ENCODE measurements at places on chromosomes 2 and 18.

- DNase-seq, result no peak
Measured at GRCh38 chr2:166921261-166921896, 33.1 kb downstream of the XIRP2 start.

GRCh38 chr2:3409627-3410170 is 30.2 kb downstream of the TRAPPC12 start:
- no peak for DNase-seq

GRCh38 chr2:219512524-219513216 is 1.6 kb upstream of the ASIC4 start:
- no peak for DNase-seq

DNA sequence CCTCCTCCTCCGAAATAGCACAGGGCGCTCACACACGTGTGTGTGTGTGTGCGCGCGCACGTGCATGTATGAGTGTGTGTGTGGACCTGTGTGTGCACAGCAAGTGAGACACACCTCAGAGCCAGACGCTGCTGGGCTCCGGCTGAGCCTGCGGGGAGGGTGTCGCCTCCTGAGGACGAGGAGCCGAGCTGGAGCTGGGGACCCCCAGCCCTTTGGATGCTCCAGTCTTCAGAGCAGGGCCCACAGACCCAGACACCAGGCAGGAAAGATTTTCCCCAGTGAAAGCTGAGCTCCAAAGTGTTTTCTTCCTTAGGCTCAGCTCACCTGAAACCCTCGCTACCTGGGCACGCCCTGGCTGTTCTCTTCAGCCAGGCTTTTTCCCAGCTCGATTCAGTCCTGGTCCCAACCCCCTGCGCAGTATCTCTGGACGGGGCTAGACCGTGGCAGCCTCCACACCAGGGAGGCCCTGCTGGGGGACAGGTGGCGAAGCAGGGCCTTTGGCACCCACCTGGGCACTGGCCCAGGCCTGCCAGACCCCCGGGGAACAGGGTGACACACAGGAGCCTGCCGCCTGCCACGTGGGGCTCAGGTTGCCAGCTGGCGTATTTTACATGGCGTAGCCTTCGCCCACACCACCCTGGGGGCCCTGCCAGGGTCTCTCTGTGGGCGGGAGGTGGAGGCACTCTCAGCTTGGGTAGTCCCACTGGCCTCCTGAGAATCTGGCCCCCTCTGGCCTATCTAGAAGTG is 36.2 kb downstream of the PDIA6 start:
- DNase-seq, result no peak

- no peak for DNase-seq
Measured at GRCh38 chr2:21331625-21332370, 208.0 kb downstream of the TDRD15 start.

DNA sequence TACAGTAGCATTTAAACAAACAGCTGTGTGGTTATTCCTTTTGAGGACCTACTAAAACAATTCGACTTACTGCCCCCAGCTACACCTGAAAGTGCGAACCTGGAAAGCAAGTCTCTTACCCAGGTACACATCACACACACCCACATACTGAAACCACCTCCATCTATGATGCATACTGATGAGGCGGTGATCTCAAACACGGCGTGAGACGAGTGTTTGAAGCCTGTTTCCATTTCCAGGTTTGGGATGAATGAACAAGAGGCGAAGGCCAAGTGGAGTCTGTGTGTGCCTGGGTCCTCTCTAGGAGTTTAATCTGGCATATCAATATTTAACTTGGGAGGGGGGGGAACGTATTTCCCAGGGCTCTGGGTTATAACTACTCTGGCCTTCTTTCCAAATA is 1.6 kb downstream of the TMEM185B start:
- DNase-seq, result peak; percentile 12

DNA sequence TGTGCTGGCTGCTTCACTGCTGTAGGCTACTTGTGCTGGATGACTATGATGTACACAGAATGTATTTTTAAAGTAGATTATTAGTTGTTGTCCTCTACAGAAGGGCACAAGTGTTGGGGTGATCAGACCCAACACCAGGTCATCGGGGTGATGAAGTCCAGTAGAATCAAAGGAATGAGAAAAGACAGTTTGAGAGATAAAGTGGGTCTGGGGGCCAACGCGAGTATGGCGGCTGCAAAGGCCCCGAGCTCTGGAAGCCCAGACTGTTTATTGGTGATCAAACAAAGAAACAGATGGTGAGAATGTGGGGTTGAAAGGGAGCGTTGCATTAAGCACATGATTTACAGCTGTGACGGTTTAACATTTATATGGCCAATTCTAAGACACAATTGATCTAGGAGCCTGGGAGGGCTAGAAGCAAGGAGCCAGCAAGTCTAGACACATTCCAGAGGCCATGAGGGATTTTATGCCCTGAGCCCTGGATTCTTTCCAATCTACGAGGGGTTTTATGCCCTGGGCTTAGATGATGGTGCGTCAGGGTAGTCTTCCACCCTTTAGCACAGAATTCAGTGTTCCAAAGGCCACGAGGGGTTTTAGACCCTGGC is 153.5 kb downstream of the AGPS start:
- DNase-seq, result no peak

GRCh38 chr2:6919901-6920742 is 2.9 kb downstream of the RNF144A start:
- no peak for DNase-seq

GRCh38 chr2:232539298-232540231 is at the start of gene CHRNG:
Gene CHRNG, plus strand, starts transcription at chr2:232539692. Its CDS starts 56 bp downstream, at chr2:232539748.
- no peak for DNase-seq

DNA sequence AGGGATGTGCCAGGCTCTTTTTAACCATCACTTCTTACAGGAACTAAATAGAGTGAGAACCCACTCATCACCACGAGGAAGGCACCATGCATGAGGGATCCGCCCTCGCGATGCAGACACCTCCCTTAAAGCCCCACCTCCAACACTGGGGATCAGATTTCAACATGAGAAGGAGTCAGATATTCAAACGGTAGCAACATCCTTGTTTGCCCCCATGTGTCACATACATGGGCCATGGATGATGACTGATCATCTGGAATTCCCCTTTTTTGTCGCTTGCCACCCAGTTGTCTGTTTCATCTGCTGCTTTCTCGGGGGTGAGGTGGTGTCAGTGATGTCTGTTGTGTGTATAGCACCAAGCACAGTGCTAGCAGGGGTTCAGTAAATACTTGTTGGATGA is 57.9 kb downstream of the NCK2 start:
- DNase-seq, result peak; percentile 62

DNA sequence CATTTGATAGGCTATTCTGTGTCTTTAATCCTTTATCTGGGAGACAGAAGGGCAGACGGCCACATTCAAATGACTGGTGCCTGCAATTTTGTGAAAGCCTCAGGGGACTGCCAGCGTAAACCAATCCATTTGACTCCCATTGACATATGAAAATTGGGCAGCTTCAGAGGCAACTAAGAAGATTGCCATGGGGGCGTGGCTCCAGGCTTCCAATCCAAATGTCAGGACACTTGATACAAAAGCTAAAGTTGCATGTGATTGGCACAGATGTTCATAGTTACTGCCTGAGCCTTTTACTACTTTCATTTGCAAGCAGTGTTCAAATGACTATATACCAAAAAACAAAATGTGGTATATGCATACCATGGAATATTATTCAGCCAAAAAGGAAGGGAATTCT is 42.0 kb downstream of the SPC25 start:
- no peak for DNase-seq

- no peak for DNase-seq
Measured at GRCh38 chr2:171315781-171316180, 118.0 kb downstream of the METTL8 start.

- DNase-seq, result no peak
Measured at GRCh38 chr2:50476174-50476573, 555.8 kb downstream of the NRXN1 start.

GRCh38 chr2:28649481-28650265 is 102.0 kb upstream of the PPP1CB start:
- no peak for DNase-seq

DNA sequence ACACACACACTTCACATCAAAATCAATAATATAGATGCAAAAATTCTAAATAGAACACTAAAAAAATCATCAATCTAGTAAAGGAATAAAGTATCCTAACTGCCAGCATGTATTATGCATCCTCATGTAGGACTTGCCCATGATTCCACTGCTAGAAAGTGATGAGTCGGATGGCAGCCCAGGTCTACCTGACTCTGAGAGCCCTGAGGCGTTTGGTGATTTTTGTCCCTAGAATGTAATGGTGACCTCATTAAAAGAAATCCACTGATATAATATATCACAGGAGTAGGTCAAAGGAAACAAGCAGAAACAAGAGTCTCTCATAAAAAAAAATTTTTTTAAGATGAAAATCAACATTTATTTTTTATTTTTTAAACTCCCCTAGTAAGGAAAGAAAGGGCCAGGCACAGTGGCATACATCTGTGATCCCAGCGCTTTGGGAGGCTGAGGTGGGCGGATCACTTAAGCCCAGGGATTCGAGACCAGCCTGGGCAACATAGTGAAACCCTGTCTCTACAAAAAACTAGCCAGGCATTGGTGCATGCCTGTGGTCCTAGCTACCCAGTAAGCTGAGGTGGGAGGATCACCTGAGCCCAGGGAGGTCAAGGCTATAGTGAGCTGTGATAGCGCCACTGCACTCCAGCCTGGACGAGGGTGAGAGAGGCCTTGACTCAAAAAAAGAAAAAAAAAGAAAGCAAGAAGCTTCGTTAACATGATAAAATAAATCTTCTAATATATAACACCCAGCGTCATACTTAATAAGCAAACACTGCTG is 24.4 kb upstream of the ACTG2 start:
- no peak for DNase-seq

Data from activated T-cell treated with anti-CD3 and anti-CD28 coated beads, Interleukin-2, amount 50 U/mL, for 1 hour (primary cell).